ENCODE measurements at places on chromosomes 4 and X.

DNA sequence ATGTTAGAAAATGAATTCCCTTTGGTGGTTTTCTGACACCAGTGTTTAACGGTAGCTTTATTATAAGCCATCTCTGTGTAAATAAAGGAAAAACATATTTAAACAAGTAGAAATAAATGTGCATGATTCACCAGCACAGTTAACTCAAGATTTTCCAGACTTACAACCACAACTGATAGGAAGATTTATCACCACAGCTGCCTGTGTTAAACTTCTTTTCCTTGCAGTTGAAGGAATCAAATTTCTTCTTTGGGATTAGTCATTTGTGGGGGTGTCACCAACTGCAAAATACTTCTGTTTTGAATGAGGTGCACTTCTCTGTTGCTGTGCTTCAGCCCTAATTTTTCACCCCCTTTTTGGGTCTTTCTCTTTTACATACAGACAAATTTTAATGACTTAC lies 128.1 kb upstream of the STK26 start:
- DNase-seq: no peak

DNA sequence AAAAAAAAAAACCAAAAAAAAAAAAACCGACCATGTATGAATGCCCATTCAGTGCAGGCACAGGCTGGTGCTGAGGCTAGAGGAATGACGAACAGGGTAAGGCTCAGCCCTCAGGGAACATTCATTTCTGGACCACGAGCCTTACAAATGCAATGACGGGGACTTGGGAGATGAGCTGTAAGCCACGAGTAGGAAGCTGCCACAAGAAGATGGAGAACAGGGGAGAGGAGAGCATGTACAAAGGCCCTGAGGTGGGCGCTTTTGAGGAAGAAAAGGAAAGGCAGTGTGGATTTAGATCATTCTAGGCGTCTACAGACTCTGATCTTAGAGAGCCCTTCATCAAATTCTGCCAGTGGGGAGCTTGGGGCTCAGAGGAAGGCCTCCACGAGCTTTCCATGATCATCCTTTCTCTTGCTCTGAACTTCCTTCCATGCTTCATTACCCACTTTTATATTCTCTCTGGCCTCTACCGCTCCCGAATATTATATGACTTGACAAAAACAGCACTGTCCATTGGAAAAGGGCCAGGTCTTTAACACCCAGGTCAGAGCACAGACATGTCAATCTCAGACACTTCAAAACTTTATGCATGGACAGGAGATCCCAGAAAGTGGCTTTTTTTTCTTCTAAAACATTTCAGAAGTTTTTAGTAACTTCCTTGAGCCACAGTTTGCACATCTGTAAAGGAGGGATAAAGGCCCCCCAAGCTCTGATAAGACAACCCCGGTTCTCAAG lies 3.3 kb upstream of the ZNF518B start:
- DNase-seq: no peak

GRCh38 chr4:47334652-47335051 lies 128.8 kb downstream of the COMMD8 start:
- no peak for DNase-seq

DNA sequence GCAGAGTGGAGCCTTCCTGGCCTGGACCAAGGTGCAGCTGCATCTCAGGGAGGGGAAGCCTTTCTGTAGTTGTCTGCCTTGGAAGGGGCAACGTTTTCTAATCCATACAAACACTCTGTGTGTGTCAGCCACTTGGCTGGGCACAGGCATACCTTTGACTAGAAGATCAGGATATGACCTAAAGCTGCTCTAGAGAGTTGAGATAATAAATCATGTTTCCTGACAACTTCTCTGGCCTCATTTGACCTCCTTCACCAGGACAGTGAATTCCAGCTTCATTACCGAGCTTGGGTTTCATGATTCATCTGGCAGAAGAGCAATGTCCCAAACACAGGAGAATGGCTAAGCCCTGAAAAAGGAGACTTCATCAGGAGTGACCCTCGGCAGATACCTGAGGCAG lies 89.6 kb upstream of the KIT start:
- DNase-seq: no peak

Measured in activated T-cell treated with anti-CD3 and anti-CD28 coated beads for 1 hour (primary cell).